A549 (cell line): ENCODE measurements at places on chromosomes 12 and 14.
A peak's percentile ranks its signal among the peaks of the same experiment; 100 is the strongest.

DNA sequence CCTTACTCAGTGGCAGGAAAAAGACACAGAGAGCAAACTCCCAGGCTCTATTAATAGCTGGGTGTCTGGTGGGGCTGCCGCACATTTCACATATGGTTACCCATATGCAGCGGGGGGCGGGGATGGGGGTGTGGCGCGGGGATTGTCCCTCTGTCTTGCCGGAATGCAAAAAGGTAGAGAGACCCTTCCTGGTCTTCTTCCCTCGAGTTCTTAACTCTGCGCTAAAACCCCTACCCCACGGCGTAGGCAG, 1.7 kb downstream of the PRMT8 start:
- DNase-seq, result no peak

- no peak for DNase-seq
Measured at GRCh38 chr14:72443991-72444441, 449.9 kb downstream of the DPF3 start.

DNA sequence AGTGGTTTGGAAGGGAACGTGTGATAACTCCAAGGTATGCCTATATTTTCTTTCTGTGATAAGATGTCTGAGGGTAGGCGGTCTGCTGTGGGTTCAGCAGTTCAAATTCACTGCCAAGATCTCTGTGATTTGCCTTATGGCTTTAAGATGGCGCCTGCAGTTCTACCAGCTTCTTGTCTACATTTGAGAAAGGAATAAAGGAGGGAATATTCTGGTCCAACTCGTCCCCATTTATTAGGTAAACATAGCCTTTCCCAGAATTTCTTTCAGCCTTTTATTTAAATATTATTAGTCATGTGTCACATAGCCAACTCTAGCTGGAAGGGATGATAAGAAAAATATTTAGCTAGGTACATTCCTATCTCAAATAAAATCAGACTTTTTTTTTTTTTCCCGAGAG, 48.8 kb downstream of the KCNJ8 start:
- DNase-seq, result no peak

DNA sequence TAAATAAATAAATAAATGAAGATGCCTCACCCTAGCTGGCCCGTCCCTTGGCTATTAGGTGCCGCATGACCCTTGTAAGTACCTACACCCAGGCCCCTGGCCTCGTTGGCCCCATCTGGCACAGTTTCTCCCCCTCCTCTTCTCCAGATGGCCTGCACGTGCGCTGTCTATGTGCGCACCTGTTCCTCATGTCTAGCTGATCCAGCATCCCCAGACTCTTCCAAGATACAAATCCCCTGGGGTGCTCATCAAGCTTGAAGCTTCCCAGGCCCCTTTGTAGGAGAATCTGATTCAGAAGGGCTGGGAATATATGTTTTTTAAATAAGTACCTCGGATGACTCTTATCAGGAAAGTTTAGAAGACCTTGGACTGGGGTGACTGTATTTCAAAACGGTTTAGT, 133.3 kb downstream of the CHST11 start:
- DNase-seq, result no peak

DNA sequence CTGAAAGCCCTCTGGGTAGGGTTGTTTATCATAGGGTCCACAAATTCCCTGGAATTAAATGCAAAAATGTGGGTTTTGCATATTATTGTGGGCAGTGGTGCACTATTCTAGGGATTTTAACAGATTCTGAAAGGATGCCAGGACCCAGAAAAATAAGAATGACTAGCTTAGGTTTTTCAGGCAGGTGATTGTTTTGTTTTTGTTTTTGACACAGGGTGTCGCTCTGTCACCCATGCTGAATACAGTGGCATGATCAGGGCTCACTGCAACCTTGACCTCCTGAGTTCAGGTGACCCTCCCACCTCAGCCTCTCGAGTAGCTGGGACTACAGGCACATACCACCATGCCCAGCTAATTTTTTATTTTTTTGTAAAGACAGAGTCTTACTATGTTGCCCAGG, 19.2 kb downstream of the GALNT6 start:
- no peak for DNase-seq

GRCh38 chr12:76523408-76523807, 36.2 kb downstream of the OSBPL8 start:
- DNase-seq, result no peak

DNA sequence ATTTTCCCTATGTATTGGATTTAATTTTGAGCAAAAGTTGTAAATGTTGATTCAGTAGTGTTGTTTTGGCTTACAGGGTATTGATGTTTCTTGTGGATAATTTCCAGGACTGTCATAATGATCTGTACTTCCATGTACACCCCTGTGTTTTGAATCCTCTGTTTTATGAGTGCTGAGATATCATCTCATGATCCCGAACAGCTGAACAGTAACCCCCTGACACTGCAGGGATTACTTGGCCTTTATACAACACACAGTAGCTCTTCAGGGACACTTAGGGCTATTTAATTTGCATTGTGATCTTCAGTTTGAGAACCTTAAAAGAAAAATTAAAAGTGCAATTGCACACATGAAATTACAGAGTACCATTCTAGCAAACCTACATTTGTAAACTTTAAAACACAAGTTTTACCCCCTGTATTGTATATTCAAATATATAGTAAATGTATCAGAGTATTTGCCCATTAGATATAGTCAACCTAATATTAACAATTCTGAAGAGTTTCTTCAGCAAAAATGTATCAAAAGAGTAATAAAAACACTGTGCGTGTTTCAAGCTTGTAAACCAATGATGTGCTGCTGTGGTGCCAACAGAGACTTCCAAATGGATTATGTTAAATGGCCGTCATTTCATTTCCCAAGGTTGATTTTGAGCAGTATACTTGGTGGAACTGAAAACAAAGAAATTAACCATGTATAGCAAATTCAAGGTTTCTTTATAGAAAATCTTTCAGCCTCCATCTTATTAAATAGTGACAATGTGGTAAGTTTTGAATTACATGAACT, 27.9 kb upstream of the MYF6 start:
- no peak for DNase-seq

DNA sequence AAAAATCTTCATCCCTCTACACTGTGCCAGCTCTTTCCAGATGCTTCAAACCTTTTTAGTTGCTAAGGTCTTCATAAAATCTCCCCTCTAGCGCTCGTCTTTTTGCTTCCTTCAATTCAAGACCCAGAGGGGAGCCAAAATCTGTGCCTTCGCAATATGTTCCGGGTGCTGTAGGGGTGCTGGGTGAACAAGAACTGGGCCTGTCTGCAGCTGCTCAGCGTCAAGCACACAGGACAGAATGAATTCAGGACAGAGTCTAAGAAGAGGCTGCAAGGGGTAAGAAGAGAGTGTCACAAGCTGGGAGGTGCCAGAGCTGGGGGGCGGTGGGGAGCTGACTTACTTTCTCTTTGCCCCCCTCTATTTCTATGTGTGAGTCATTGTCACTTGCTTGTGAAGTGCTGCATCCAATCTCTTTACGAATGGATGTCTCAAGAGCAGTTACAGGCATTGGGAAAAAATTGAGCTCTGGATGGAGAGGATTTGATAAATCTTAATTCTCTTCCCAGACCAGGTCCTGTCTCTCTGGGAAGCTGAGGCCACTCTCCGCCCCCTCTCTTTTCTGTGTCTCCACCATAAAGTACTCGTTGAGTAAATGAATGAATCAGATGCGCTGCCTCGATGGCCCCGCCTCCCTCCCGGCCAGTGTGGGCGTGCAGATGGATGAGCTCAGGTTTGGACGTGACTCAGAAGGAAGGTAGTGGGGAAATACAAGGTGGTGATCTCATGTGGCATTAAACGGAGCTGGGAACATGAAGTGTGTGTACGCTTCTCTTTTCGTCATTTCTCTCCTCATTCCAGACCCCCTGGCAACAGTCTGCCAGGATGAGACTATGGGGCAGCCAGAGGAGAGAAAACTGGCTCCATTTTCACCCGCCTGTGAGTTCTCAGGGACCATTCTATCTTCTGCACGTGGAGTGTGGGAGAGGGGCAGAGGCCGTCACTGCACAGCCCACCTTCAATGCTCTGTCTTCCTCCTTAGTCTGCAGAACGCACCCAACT, 91.3 kb downstream of the TSPAN9 start:
- peak; percentile 88 for DNase-seq

- DNase-seq, result no peak
Measured at GRCh38 chr14:86619726-86620125, 1089.8 kb downstream of the FLRT2 start.

GRCh38 chr12:124395986-124396385, 101.1 kb downstream of the RFLNA start:
- DNase-seq, result no peak

DNA sequence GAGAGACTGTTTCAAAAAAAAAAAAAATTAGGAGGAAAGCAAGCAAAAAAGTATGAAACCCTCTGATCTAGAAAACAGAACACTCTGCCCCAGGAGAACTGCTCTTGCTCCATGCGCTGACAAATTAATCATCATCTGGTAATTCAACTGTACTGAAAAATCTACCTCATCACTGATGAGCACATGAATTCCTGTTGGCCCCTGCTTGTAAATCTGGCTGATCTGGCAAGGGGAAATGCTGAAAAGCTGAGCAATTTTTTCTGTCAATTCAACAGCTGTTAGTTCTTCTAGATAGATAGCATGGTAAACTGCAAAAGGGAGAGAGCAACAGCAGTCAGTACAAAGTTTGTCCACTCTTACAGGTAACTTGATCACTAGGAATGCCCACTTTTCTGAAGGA, 15.2 kb upstream of the CSRNP2 start:
- DNase-seq, result no peak

DNA sequence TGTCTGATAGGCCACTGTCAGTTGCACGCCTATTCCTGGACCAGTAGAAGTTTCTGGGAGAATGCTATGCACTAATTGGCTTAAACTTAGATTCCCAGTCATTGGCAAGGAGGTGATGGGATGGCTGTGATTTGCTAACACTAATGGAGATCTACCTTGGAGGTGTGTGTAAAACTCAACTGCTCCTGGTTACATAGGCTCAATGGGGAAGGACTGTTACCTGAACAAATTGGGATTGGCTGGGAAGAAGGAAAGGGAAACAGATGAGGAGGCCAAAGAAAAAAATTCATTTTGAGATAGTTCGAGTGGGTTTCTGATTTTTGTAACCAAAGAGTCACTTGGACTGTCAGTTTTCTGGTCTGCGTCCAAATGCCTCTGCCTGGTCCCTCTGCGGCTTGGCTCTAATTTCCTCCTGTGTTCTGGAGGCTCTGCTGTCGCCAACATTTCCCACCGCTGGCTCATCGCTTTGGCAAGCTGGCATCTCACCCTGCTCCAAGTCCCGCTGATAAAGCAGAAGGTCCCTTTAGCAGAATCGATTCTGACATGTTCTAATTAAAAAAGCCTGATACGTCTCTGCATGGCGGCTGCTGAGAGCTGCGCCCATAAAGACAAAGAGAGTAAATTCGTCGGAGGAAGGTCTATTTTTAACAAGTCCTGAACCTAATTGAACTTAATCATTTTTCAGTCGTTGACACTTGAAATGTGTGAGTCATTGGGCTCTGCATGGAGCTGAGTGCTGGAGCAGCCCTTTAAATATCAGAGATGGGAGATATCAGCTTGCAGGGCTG, 2.0 kb upstream of the CCDC63 start:
- DNase-seq, result no peak

DNA sequence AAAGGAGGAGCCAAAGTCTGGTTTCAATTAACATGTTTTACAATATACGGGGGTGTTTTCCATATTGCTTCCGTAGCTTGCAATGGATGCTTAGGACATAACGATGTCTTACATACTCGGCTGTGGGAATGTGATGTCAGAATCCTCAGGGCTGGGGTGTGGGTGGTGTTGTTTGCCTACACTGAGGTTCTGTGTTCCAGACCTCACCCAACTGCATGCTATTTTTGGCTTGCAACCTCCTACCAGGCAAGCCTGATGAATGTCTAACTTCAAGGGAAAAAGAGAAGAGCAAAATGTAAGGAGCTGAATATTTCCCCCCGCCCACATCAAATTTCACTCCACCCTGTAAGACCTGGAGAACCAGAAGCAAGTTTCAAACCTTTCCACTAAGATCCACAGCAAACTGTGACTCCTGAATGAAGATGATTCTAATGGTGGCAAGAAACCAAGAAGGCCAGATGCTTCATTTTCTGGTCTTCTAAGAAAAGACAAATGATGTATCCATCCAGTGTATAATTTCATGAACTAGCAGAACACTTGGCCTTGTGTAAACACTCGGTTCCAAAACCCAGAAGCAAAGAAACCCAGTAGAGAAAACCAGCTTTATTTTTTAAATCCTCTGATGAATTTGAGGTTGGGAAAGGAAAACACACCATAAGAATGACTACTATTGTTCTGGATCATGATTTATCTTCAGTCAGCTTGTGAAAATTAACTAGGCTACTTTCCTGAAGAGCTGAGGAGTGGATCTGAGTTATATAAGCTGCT, 227.9 kb downstream of the DACT1 start:
- no peak for DNase-seq
